ENCODE measurements at places on chromosomes 2 and 18.

- peak; percentile 56 for DNase-seq
Observed at GRCh38 chr2:168119515-168120141, 127.8 kb downstream of the STK39 start.

- DNase-seq = no peak
Observed at GRCh38 chr18:11051462-11051861, 97.9 kb downstream of the PIEZO2 start.

- DNase-seq = peak; percentile 91
Observed at GRCh38 chr2:151357359-151357758, at the start of gene TNFAIP6. Gene TNFAIP6 (plus strand): TSS chr2:151357592. CDS start chr2:151357667, 75 bp downstream.

GRCh38 chr2:80365762-80366161, 61.2 kb upstream of the LRRTM1 start:
- no peak for DNase-seq

DNA sequence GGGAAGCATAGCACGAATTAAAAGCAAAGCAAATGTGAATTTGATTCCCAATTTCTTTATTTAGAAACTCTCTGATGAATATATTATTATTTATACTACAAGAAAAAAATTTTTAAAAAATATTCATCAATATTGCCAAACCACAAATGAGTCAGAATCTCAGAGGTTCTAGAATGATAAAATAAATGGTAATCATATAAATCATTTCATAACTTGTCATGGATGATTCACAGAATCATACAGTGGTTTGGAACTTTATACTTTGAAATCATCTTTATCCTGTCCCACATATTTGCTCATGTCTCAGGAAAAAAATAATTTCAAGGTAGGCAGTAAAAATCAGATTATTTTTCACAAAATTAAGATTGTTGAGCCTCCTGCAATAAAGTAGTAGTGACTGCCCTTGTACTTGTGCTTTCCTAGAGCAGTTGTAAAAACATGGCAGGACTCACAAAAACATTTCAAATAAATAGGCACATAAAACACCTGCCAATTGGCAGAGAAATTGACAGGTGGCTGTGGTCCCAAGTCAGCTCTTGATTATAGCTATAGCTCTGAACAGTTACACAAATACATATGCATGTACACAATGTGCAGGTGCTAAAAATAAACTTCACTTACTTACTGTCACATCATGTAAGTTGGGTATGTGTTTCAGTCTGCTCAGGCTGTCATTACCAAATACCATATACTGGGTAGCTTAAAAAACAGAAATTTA, 273.9 kb upstream of the SESTD1 start:
- DNase-seq = peak; percentile 59

GRCh38 chr2:236747426-236747825, 177.8 kb downstream of the ACKR3 start:
- no peak for DNase-seq

GRCh38 chr2:151336863-151337371, 20.5 kb upstream of the TNFAIP6 start:
- no peak for DNase-seq

GRCh38 chr2:197348721-197349360, 38.3 kb upstream of the ANKRD44 start:
- no peak for DNase-seq

DNA sequence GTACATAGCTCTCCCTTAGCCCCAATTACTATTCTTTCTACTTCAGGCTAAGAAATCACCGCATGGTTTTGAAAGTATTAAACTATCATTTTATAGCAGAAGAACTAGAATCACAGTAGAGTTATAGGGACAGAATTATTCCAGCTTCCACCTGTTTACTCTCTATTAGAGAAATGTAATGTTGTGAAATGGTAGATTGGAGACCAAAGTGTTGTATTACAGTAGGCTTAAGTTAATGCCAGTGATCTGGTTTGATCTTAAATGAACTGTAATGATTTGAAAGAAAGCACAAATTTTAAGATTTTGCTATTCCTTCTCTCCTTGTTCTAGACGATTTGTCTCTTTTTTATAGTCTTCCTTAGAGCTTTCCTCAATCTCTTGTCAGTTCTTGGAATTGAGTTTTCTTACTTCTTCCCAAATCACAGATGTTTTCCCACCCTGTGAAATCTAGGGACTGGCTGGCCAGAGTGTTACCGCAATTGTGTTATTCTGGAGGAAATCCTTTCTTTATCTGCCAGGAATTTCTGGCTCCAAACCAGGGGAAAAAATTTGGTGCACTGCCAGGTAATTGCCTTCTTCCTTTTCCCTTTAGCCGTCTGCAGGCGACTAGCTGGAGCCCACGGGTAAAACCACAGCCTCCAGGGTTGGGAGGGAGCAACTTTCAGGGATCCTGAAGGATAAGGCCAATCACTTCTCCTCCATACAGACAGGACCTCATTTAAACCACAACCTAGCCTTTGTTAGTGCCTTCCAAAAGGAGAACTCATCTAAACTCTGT, 51.7 kb downstream of the NOP58 start:
- peak; percentile 87 for DNase-seq
